ENCODE measurements at places on chromosomes 4 and X.
A peak's percentile ranks its signal among the peaks of the same experiment; 100 is the strongest.

GRCh38 chr4:56908206-56909085 lies 746 bp downstream of the REST start:
- DNase-seq = peak; percentile 53

GRCh38 chrX:38675856-38676255 lies 114.5 kb downstream of the TSPAN7 start:
- DNase-seq = no peak

DNA sequence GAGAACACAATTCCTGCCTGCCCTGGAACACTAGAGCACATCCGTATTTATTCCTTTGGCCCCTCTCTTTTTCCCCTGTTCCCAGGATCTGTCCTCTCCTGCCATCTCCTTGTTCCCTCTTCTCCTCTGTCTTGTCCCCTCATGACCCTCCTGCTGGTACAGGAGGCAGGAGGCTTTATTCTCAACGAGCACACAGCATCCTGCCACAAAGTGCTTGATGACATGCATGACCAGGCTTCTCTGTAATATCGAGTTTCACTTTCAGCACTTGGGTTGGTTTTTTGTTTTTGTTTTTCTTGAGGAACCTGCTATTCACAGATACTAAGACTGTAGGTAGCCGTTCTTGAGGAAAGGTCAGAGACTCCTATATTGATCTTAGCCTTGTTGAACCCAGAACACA lies 35.3 kb downstream of the NALF2 start:
- DNase-seq = no peak

DNA sequence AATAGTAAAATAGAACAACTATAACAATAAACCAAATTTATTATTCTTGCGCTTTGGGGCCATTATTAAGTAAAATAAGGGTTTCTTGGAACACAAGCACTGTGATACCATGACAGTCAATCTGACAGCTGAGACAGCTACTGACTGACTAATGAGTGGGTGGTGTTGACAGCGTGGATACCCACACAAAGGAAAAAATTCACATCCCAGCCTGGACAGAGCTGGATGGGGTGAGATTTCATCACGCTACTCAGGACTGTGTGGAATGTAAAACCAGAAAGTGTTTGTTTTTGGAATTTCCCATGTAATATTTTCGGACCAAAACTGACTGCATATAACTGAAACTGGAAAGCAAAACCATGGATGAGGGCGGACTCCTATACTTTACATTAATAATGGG lies 48.8 kb downstream of the IGFBP7 start:
- DNase-seq = no peak

GRCh38 chr4:10983268-10983667 lies 298.7 kb upstream of the CLNK start:
- DNase-seq = no peak

GRCh38 chr4:125244848-125245450 lies 69.8 kb upstream of the FAT4 start:
- DNase-seq = no peak

- DNase-seq = no peak
Observed at GRCh38 chrX:68203646-68204045, 229.6 kb downstream of the OPHN1 start.

GRCh38 chrX:97398030-97398551 lies 514.4 kb downstream of the RPA4 start:
- no peak for DNase-seq

GRCh38 chr4:152316969-152317368 lies 218.9 kb downstream of the FBXW7 start:
- no peak for DNase-seq

GRCh38 chrX:99117011-99117410 lies 1293.1 kb downstream of the PCDH19 start:
- no peak for DNase-seq

- no peak for DNase-seq
Observed at GRCh38 chr4:101813604-101814003, 23.1 kb downstream of the BANK1 start.

- DNase-seq = no peak
Observed at GRCh38 chr4:56004235-56004634, 55.5 kb downstream of the CEP135 start.

DNA sequence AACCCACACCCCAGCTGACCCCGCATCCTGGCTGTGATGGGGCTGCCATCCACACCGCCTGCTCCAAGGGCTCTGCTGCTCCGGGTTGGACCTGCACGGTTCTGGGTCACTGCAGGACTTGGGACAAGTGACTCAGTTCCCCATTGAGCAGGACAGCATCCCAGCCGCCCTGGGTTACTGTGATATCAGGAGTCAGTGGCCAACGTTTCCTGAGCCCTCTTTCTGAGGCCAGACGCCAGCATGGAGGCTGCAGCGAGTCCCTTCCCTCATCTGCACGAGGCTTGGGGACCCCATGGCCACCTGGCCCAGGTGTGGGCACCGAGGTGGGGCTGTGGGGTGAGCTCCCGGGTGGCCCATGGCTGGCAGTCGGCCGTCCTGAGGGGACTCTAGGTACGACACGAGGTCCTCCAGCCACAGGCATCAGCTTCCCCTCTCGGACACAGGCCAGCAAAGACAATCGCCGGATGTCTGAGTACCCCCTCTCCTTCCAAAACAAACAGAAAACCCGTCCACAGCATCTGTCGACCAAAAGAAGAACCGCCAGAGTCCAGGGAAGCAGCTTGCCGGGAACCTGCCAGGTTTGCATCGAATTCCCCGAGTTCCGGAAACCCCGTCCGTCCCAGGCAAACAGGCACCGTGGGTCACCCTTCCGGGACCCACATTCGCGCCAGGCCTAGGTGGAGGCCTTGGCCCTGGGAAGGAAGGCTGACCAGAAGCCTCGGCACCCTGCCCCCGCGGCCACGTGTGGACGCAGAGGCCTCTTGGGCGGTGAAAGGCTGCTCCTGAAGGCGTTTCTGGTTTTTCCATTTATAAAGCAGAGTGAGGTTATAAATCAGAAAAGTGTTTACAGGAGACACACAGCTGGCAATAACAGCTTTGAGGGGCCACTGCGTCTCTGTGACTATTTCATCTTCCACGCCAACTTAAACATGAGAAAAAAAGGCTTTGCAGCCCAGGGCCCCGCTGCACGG lies 136.0 kb downstream of the FAM53A start:
- DNase-seq = no peak

DNA sequence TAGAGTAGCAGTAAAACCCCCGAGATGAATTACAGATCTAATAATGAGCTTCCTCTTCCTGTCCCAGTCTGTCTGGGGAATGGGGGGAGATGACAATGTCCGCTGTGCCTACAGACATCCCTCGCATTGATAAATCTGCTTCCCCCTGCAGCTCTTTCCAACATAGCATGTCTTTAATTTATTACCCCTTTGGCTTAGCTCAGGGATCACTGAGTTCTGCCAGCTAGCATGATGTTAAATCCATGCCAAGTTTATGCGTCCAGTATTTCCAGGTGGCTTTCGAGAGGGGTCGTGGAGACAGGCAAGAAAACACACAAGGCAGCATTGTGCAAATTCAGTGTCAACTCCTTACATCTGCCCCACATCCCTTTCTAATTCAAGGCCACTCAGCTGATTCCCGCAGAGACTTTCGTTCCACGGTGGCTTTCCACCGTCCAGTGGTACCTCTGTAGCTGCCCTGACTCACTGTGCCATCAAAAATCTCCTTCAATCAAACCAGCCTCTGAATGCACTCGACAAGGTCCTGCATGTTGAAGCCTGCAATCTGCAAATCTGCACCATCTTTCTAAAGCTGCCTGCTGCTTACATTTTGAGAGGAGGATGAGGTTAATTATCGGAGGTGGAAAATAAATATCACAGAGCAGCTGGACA lies 75.1 kb downstream of the MXRA5 start:
- DNase-seq = no peak

DNA sequence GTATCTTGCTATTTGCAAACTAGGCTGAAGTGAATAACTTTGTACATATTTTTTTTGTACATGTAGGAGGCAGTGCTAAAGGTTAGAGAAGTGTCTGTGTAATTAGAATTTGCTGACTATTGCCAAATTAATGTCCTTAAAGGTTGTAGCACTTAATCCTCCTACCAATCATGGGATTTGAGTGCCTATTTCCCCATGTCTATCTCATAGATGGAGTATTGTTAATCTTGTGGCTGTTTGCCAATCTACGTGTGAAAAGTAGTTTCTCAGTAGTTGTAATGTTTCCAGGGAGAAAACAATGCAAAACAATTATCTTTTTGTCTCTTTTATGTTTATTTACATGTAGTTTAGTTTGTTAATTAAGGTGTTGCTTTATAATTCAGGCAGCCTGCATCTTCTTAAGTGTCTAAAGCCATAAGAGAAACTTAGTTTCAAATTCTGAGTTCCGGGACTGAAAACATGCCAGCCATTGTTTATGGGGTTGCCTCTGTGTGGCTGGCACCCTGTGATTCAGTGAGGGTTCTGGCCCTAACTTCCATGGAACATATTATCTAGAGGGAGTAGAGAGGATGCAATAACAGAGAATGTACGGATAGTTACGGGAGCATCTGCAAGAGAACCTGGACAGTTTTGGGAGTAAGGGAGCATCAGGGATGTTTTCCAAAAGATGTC lies 142.4 kb downstream of the KLHL8 start:
- no peak for DNase-seq

- DNase-seq = no peak
Observed at GRCh38 chr4:123343400-123344041, 53.1 kb upstream of the SPRY1 start.

GRCh38 chr4:123419885-123420755 lies 23.5 kb downstream of the SPRY1 start:
- DNase-seq = no peak

DNA sequence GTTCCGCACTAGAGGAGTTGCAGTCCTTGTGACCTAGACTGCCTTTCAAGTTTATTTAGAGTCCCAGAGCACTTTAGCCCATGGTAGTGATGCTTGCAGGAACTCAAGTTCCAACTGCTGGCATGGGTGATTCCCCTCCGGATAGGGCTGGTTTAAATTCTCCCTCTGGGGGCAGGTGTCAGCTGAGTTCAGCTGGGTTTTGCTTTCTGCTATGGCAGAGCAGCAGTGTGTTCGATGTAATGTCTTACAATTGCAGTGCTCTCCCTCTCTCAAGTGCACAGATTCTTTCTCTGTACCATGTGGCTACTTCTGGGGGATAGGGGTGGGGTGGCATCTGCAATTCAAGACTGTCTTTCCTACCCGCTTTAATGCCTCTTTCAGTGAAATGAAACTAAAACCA lies 164.8 kb upstream of the ZIC3 start:
- DNase-seq = no peak

- no peak for DNase-seq
Observed at GRCh38 chrX:109812236-109812635, 79.2 kb upstream of the ACSL4 start.

DNA sequence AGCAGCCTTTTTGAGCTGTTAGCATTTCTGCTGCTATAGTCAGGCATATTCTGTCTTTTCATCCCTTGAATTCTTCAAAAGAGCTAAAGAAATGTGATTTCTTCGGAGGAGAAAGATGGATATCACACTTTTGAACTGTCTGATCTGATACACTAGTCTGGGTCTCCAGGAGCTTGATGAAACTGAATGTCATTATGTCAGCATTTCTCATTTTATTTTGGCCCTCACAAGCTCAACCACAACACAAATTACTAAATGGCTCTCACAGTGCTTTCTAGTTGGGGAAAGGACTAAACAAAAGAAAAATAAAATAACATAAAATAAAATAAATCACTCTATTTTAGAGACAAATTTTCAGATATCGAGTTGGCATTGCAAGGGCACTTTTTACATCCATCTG lies 655.3 kb upstream of the SPANXN1 start:
- no peak for DNase-seq

GRCh38 chr4:24568425-24568824 lies 15.9 kb downstream of the DHX15 start:
- no peak for DNase-seq

- no peak for DNase-seq
Observed at GRCh38 chr4:80963051-80963450, 67.5 kb upstream of the BMP3 start.

GRCh38 chrX:12234534-12235329 lies 96.5 kb downstream of the FRMPD4 start:
- no peak for DNase-seq

DNA sequence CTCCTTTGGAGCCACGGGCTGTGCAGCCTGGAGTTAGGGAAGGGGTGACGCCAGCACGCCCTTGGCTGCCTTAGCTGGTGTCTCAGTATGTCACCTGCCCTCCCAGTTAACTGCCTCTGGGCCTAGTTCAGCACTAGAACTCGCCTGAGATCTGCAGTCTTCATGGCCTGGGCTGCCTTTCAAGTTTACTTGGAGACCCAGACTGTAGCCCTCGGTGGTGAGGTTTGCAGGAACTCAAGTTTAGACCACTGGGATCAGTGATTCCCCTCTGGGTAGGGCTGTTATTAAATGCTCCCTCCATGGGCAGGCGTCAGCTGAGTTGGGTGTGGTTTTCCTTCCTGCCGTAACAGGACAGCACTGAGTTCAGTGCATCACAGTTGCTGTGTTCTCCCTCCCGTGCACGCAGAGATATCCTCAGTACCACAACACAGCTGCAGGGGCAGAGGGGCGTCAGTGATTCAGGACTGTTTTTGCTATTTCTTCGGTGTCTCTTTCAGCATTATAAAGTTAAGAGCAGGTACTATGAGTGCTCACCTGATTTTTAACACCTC lies 30.5 kb downstream of the PLAC8 start:
- DNase-seq = peak; percentile 28

- DNase-seq = no peak
Observed at GRCh38 chrX:151773434-151773833, 38.9 kb downstream of the CNGA2 start.

DNA sequence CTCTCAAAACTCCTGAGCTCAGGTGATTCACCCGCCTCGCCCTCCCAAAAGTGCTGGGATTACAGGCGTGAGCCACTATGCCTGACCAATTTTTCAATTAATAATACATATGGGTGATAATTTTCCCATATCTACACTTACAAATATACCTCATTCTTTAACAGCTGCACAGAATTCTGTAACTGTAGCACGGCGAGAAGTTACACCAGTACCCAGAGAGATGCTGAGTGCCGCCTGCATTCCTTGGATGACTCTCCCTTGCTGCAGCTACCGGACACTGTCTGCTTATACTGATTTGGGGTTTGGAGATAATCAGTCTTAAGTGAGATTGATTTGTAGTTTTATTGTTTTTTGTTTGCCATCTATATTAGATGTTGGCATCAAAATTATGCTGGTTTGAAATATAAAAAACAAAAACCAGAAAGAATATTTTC lies 5.8 kb downstream of the TIFA start:
- DNase-seq = no peak

DNA sequence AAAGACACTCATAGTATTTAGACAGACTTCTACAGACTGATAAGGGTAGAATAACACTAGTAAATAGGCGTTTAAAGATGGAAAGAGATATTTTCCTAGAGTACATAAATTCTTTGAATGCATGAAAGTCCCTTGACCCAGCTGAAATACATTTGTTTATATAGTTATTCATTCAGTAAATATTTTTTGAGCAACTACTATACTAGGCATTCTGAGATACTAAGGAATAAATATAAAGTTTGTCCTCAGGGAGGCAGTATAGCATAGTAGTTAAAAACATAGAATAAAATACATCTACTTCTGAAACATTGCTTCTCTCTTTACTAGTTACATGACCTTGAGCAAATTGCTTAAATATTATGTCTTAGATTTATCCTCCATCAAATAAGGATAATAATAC lies 27.4 kb downstream of the HMGN5 start:
- DNase-seq = no peak

Data from stimulated activated CD4-positive, alpha-beta T cell treated with anti-CD3 and anti-CD28 coated beads, Interleukin-1b, Interleukin-23, amount 100 ng/mL, for 1 hour (primary cell).